Hair follicular keratinocyte (primary cell): ENCODE measurements at places on chromosomes 4 and X. TPM values are rescaled to one million over a fixed set of nuclear protein-coding genes. Genes with fewer than 3 reads are reported as not detected.

Gene UTP14A
- total RNA-seq = 16.7 and 24.5 TPM in 2 replicates

Gene F9
- total RNA-seq = not detected in 2 replicates

Gene ARHGEF38
- not detected in 2 replicates for total RNA-seq

Gene DCAF8L2
- not detected in 2 replicates for total RNA-seq

Gene HMX1
- not detected in 2 replicates for total RNA-seq

Gene APLN
- 4.9 and 8.2 TPM in 2 replicates for total RNA-seq

Gene FMR1NB
- not detected in 2 replicates for total RNA-seq
